AML-193 (cell line): ENCODE measurements at places on chromosomes 5 and 9.

- DNase-seq: no peak
These were observed 147.6 kb upstream of the TRIM32 start for GRCh38 chr9:116539549-116539948.

DNA sequence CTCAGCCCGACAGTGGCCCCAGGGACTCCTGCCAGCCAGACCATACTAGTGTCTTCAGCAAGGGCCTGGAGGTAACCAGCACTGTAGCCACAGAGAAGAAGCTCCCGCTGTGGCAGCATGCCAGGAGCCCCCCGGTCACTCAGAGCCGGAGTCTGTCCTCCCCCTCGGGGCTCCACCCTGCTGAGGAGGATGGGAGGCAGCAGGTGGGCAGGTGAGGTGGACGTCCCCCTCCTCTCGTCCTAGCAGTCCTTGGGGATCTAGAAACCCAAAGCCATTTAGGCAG lies 28.0 kb upstream of the LRRC14B start:
- DNase-seq: no peak

GRCh38 chr5:87298692-87299362 lies 31.1 kb downstream of the RASA1 start:
- peak; percentile 77 for DNase-seq

DNA sequence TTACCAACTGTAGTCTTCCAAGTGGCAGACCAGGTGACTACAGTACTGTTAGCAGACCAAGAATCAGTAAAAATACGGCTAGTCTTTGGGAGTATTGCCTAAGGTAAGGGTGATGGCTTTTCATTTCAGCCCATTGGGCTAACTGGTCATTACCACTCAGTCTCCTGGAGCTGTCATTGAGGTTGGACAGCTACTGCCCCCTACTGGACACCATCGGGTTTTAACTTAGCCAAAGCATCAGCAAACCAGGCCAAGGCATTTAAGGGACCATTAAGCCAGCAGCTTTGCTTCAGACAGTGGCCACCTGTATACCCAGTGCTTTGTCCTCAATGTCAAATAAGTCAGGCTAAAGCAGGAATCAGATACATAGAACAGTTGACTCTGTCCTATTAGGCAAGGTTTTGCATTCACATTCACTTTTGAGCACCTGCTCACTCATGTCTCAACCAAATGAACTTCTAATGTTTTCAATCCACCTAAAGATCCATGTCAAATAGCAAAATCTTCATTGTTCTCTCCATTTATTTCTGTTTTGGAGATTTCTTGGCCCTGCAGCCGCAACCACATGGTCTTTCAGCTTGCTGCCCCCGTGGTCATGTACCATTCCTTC lies 117.2 kb downstream of the INVS start:
- DNase-seq: peak; percentile 61

- DNase-seq: no peak
These were observed 226.6 kb upstream of the SLC24A2 start for GRCh38 chr9:20015427-20015931.

DNA sequence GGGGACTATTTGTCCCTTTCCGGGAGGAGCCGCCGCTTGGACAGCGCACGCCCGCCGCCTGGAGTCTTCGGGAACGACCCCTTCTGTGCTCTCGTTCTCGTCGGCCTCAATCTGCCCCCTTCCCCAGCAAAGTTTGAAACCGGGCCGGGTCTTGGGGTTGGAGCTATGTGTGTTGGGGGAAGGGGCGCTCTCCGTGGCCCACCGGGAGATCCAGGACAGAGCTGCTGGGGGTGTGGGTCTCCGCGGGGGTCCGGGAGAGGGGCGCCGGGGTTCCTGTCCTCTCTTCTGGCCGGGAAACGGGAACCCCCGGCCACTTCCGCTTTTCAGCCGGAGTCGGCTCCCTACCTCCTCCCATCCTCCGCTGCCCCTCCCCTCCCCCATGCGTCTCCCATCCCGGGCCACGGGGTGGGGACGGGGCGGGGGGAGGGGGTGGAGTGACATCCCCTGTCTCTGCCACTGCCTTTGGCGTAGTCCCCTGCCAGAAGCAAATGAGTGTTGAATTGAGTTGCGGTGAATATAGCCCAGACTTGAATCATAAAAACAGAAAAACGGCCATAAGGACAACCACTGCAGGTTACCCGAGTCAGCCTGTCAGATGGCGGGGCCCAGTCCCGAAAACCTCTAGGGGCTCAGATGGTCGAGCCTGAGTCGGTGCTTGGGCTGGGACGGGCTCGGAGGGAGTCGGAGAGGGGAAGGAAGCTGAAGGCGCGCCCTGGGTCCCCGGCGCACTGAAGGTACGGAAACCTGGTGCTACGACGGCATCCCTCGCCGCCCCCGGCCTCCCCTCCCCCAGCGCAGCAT lies 1.1 kb downstream of the CPLX2 start:
- DNase-seq: no peak

GRCh38 chr5:53069626-53070025 lies 39.9 kb downstream of the MOCS2 start:
- no peak for DNase-seq

DNA sequence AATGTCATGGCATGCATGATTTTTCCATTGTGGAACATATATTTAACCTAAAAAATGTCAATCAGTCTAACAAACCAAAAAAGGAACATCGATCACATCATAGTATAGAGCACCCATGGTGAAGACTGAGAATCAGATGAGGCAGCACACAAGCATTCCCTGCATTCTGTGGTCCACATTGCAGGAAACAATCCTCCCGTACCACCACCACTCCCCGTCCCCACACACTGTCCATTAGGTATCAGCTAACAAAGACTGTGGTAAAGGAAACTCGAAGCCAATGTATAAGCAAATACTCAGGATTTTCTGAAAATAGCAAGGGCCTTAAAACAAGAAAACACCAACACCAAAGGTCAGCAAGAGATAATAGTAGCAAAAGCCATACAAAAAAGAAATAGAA lies 1104.4 kb upstream of the SEMA6A start:
- no peak for DNase-seq
